ENCODE measurements at places on chromosomes 4 and X.

DNA sequence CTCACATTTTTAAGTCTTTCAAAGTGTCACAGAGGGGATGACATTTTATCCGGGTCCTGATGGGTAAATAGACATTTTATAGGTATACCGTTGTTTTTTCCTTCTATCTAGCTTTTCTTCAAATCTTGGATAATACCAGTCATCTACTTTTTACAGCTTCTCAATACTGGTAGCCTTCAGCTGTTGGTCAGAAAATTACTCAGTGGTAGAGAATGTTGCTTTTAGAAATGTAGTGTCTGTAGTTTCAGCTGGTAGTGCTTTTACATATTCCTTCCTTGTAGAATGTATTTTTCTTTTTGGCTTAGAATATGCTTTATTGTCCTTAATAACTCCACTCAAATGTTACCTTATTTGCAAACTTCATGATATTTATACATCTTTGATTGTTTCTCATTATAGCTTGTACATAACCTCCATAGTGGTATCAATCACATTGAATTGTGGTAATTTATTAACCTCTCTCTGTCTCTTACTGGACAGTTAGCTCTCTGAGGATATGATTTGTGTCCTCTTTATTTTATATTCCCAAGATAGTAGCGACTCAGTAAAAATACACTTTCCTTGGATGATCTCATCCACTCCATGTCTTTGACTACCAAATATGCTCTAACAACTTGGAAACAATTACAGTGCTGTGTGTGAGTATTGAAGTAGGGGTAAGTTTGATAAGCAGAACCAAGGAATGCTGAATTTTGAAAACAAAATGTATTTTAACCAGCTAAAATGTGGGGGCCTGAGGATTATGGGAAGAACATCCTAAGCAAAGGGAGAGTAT is 53.8 kb downstream of the RAP1GDS1 start:
- DNase-seq = no peak

DNA sequence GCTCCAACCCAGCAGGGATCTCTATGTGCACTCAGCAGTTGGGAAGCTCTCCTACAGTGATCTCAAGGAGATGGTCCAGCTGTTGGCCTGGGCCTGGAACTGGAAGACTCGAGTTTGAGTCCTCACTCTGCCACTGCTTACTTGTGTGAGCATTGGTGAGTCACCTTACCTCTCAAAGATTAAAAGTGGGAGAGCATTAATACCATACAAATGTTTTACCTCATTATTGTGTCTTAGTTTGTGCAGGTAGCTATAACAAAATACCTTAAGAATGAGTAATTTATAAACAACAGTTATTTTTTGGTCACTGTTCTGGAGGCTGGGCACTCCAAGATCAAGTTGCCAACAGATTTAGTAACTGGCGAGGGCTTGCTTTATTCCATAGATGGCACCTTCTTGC is 21.4 kb upstream of the ZNF827 start:
- DNase-seq = no peak

GRCh38 chr4:87322754-87323153 is at the start of gene HSD17B13:
Gene HSD17B13 (minus strand): TSS chr4:87322882. CDS start chr4:87322841, 41 bp downstream.
- no peak for DNase-seq

GRCh38 chr4:184583738-184584502 is 65.3 kb downstream of the CASP3 start:
- no peak for DNase-seq

DNA sequence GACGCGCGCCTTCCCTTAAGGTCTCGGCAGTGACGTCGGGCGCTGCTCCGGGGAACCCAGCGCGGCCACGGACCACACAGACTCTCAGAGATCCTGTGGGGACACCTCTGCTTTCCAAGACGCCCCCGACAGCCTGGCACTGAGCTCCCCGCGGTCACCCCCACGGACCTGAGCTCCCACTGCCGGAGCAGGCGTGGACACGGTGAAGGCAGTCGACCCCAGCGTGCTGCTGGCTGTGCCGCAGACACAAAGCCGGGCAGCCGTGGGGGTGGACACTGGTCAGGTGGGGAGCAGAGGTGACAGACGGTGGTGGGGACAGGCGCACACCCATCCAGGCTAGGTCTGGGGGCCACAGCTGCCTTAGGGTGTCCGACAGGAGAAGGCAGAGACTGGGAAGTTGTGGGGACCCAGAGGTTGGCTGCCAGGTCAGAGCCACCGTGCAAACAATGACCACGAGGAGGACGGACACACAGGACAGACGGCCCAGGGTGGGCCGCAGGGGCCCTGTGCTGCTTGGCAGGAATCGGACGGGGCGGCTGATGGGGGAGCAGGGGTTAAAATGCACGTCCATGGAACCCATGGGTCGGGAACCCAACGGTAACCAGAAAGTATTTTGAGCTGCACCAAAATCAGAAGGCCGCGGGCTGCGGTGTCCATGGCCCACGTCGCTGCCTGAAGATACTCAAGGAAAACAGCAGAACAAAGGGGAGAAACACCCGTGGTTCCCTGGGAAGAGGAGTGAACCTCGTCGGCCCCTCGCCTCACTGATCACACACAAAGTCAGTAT is 16.6 kb upstream of the GTPBP6 start:
- DNase-seq = no peak

DNA sequence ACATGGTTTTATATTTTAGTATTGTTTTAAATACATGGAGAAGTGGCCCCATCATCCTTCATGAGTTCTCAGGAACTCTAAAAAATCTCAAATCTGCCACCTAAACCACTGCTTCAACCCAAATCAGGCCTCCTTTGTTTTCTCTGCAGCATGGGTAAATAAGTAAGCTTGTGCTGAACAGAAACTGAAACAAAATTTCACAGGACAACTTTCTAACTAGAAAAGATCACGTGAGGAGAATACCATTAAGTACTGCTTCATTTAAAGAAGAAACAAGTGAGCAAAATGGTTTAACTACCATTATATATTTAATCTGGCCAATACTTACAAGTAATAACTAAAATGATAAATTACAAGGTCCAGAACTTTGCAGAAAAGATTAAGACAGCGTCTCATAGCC is 2.5 kb downstream of the ARAP2 start:
- peak; percentile 67 for DNase-seq

- no peak for DNase-seq
Measured at GRCh38 chrX:66042307-66043077, 2.6 kb upstream of the VSIG4 start.

GRCh38 chrX:69097451-69098236 is 67.6 kb downstream of the PJA1 start:
- DNase-seq = no peak

GRCh38 chr4:58679886-58680285 is 1569.7 kb upstream of the IGFBP7 start:
- no peak for DNase-seq

DNA sequence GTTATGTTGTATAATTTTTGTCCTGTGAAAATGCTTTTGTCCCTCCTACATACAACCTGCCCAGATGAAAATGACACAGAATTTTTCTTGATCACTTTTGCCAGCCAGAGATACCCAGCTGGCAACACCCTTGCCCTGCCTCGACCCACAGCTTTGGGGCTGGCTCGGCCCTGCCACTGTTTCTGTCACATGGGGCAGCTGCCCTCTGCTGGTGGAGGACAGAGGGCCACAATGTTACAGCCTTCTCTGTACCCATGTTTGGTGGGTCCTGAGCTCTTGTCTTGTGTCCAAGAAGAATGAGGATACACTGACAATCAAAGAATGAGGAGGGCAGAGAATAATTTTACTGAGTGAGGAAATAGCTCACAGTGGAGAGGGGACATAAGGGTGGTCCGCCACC is 31.1 kb downstream of the BMP15 start:
- peak; percentile 27 for DNase-seq

DNA sequence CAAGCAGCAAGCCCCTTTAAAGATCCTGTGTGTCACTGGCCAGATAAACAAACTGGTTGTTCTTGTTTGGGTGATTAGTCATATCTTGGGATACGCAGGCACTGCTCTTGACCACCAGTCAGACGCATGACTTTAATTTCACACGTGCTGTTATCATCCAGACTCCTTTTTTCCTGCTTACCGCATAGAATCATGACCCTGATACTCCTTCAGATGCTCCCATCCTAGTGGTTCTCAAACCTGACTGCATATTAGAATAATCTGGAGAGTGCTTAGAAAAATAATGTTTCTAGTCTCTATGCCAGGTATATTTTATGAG is 78.8 kb downstream of the CLDN22 start:
- peak; percentile 87 for DNase-seq

DNA sequence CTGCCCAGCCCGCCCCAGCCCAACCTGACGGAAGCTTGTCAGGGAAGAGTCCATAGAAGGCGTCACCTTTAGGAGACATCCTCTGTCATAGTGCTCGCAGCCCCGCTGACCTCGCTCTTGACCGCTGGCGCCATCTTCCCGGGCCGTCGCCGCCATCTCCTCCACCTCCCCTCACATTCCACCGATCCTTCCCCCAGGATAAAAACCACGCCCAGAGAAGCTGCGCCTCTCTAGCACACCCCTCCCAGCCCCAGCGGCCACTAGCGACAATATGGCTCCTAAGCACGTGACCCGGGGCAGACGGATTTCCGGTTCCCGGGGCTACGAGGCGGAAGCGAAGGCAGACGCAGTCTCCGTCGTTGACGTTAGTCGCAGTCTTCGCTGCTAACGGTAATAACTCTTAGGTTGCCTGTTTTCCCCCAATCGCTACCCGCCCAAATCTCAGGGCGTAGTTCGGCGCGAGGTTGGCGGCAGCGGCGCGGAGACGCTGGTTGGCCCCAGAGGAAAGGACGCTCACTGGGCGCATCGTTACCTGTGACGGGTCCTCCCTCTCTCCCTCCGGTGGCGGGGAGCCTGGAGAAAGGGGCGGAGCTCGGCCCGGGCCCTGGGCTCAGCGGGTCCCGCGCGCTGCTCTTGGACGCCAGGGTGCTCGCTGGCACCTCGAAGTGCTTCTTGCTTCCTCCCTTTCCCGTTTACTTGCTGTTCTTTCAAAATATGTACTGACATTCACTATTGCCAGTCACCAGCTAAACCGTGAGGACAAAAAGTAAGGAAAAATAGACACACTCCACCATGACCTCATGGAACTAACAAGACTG is at the start of the genes RCHY1 and THAP6:
Gene RCHY1 (minus strand): TSS at position 273 of the 818 bp plus-strand sequence. CDS start 117 bp downstream, at position 156.
Gene THAP6 (plus strand): TSS at position 343 of the 818 bp plus-strand sequence. CDS start 980 bp downstream, outside the sequence.
- peak; percentile 98 for DNase-seq

DNA sequence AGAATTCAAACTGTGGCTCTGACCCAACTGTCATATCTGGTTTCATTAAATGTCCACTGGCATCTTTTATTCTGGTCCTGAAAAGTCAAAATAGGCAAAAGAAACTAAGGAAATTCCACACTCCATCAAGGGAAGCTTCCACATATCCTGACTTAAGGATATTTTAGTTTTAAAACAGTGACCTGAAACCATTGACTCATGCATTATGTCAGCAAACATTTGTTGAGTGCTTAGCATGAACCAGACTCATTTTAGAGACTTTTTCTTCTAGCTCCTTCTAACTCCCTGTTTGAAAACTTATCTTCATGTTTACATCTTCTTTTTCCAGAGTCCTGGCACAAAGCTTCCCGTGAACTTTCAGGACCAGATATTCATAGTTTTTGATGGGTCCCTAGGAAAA is 6.9 kb upstream of the CXCL1 start:
- DNase-seq = no peak

DNA sequence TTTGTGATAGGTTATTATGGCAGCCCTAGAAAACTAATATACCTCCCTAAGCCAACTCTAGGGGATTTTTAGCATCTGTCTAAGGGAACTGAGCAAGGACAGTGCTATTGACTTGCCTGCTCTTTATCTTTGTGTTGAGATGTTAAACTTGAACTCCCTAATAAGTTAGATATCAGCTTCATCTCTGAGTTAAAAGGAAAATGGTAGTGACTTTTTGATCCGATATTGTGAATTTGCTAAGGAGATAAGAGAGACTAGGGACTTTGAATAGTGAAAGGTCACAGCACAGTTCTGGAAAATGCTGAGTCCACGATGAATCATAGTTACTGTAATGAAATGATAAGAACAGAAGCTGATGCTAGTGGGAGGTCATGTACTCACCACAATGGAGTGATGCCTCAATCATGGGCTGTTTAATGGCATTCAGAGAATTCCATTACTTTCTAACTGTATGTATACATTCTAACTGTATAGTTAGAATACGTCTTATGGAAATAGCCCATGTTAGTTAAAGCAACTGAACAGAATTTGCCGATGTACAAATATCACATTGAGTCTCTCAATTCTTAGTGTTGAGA is 147.2 kb downstream of the GLRA3 start:
- peak; percentile 76 for DNase-seq

GRCh38 chrX:153321381-153322124 is at the start of gene PNMA6F:
Gene PNMA6F (minus strand): TSS chrX:153321767. CDS start chrX:153320674, 1,093 bp downstream.
- DNase-seq = no peak

DNA sequence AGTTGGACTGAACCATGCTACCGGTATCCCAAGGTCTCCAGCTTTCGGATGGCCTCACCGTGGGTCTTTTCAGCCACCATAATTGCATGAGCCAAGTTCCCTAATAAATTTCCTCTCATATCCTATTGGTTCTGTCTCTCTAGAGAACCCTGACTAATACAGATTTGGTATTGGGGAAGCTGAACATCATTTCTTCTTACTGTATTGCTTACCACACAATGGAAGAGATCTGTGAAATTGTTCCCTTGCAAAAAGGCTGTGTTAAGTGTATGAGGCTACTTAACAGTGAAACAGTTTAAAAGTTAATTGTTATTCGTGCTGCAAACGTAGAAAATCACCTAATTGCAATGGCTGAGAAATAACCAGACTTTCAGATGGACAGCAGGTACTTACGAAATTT is 34.0 kb downstream of the PLAC8 start:
- no peak for DNase-seq

DNA sequence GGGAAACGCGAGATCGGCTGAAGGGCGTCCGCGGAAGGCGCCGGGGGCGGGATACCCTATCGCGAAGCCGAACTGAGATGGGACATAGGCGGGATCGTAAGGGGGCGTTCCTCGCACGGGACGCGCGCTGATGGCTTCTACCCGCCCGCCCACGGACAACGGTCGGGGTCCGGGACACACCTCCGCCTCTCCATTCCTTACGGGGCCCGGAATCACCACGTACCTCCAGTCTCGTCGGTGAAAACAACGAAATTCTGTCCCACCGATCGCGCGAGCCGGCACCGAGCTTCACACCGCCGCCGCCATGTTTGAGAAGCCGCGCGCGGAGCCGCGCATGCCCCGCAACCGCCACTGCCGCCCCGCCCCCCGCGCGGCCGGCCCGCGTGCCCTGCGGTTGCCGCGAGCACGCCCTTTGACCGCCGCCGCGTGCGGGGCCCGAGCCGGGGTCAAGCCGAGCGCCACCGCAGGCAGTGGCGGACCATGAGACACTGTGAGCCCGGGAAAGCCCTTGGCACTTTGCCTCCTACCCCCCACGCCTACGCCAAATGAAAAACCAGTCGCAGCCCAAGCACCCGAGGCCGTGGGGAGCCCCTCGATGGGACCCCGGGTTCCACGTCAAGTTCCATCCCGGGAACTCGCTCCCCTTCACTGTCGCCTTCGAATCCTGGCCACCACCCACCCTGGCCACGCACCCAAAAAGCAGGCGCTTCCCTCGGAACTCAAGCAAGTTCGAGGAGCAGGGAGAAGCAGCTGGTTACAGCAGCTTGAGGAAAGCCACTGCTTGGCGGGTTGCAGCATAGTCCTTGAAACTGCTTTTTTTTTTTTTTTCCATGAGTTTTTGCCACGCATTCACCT is at the start of gene SCML2:
Gene SCML2 (minus strand): TSS at position 320 of the 855 bp plus-strand sequence. CDS start 20,617 bp downstream, outside the sequence.
- DNase-seq = peak; percentile 62

All from hematopoietic multipotent progenitor cell treated with erythropoietin and hydrocortisone succinate and interleukin-3 and kit ligand, for 4 days (in vitro differentiated cells).